Right forelimb (tissue), 1 donor: ENCODE measurements at places on chromosomes 16 and 17.

- no peak for DNase-seq
Measured at GRCh38 chr16:49684696-49685095, 171.2 kb downstream of the ZNF423 start.

- DNase-seq, result peak; percentile 23
Measured at GRCh38 chr16:56238188-56238587, 46.9 kb downstream of the GNAO1 start.

DNA sequence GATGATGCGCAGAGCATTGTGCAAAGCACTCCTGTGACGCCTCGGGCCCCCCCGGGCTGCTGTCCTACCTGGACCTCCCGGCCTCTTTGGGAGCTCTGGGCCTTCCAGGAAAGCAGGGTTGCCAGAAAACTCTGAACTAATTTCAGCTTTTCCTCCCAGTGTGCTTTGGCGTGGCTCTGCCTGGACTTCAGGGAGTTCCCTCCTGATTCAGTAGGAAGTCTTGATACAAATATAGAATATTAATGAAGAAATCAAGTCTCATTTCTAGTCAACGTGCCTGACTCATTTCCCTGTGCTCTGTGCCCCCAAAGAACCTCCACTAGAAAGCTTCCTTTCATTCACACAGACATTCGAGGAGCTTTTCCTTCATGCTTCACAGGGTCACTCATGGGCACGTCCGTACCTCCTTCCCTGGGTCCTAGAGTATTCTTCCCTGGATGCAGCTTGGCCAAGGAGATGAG is 84.0 kb upstream of the NOL11 start:
- DNase-seq, result no peak

DNA sequence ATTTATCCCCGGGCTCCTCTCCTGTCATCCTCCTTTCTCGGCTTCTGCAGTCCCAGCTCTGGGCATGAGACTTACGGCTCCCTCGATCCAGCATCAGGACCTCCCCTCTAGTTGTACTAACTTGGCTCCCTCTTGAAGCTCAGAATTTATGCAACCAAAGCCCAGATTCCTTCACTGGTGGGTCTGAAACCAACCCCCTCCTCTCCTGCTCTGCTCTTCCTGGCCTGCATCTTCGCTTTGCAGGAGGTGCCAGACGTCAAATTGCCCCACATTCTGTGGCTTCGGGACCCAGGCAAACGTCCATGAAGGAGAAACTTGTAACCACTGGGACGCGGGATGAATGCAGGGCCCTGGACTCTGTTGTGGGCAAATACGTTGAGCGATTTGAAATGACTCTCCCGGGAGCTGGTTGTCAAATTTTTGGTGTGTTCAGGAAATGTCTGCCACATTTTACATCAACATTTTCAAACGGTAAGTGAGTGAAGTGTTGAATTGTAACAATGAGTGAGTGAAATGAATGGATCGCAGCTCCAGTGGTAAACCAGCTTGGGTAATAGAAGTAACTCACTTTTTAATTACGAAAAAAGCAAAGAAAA is 29.3 kb upstream of the ELAC2 start:
- DNase-seq, result no peak

DNA sequence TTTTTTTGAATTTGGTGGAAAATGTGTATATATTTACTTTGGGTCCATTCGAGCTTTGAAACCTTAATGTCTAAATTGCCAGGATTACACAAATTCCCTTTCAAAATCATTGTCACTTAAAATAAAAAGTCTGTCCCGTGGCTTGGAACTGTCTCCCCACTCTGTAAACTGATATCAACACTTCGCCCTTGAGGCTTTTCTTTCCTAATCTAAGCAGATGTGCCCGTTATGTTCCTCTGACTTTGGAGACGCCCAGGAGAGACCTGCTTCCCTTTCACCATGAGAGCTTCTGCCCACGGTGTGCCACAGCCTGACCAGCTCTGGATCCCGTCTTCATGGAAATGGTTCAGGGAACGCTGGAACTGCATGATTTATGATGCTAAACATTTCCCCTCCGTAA is 151.3 kb downstream of the C16orf95 start:
- no peak for DNase-seq

- no peak for DNase-seq
Measured at GRCh38 chr17:29197516-29198272, 17.5 kb upstream of the MYO18A start.

- DNase-seq, result no peak
Measured at GRCh38 chr17:67679721-67680120, 38.0 kb upstream of the NOL11 start.

DNA sequence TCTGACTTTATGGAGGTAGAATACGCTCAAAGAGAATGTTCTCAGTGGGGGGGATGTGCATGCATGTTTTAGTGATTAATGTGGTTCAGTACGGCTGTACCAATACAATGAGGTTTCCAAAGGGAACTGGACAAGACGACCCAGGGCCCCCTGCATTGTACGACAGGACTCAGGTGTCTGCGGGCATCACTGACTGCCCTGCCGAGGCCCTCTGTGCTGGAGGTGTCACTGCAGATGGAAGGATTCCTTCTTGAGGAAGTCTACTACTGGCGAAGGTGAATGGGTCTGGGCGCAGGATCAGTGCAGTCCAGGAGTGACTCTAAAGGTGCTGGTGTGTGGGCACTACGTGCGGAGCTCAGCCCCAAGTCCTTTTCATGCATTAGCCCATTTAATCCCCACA is 3.5 kb upstream of the LGALS9 start:
- no peak for DNase-seq

- no peak for DNase-seq
Measured at GRCh38 chr17:48970224-48970623, 1.8 kb upstream of the GIP start.

GRCh38 chr17:80604670-80605010 is 60.0 kb downstream of the RPTOR start:
- no peak for DNase-seq

GRCh38 chr16:87390641-87391323 is 1.4 kb upstream of the MAP1LC3B start:
- no peak for DNase-seq

DNA sequence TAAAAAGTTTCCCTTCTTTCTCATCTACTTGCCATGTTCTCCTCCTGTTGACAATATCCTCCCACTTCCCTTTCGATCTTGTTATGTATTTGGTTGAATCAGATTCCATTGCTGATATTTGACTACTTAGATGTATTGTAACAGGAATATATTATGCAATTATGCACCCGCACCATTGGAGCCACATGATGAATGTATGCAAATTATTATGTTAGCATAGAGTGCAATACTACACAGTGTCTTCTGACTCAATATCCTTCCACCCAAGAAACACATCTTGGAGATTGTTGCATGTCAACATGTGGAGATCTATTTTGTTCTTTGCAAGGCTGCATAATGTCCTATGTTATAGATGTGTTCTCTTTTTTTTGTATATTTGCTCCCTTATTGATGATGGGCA is 219.2 kb upstream of the RBFOX1 start:
- DNase-seq, result no peak

DNA sequence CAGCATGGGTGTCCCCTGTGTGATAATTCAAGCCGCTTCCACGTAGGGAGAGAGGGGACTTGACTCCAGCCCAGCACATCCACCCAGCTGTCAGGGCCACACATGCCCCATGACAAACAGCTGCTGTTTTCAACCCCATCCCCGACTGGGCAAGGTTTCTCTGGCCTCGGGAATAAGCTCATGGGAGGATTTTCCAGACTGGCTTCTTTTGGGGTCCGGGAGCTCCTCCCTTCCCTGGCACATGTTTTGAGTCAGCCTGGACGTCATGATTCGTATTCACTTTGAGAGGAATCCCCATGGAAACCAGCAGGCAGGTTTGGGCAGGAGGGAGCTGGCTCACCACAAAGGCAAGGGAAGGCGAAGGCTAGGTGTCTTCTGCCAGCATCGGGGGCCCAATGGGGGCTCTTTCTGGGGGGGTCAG is 156.4 kb downstream of the CMIP start:
- peak; percentile 63 for DNase-seq

- no peak for DNase-seq
Measured at GRCh38 chr16:57377080-57377841, 5.0 kb downstream of the CX3CL1 start.

GRCh38 chr17:8068736-8069586 is 18.6 kb downstream of the ALOX12B start:
- DNase-seq, result no peak

GRCh38 chr17:81813861-81814683 is 10.1 kb downstream of the GCGR start:
- no peak for DNase-seq

GRCh38 chr16:166375-167121 is 770 bp downstream of the HBM start:
- no peak for DNase-seq

- DNase-seq, result no peak
Measured at GRCh38 chr17:68775318-68775717, 174.2 kb upstream of the FAM20A start.

GRCh38 chr17:68853439-68853838 is 101.8 kb downstream of the ABCA8 start:
- DNase-seq, result no peak

DNA sequence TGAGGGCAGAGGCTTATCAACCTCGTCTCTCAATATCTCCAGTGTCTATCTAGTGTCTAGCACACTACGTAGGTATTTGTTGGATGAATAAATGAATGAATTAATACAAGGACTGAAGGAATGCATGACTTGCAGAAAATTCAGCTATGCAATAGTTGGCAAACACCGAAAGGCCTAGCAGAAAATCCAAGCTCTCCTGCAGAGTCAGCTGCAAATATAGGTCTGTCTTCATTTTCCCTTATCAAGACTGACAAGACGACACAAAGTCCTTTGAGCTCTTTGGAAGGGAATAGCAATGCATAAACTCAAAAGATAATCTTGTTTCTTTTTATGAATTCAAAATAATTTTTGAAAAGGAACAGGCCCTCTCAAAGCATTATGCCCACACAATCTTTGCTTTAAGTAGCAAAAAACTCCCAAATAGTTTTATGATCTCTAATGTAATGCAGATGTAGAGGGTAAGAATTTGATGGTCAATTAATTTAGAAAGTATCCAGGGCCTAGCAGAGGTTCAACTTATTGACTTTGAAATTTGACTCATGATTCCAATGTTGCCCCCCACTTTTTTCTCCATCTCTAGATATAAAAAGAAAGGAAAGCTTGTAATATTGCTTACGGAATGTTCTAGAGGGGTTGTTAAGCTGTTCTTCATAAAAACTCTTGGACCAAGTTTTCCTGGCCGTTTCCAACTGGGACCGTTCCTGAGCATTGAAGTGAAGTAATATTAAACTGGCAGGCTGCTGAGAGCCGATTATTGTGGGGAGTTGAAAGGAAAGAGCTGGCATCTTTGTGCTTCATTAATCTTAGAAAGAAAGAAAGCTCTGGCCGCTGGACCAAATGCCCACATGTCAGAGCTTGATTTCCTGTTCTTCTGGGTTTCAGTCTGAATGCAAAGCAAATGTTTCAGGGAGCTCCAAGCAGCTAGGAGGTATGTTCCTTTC is 227.3 kb downstream of the HS3ST3A1 start:
- DNase-seq, result no peak

GRCh38 chr17:14779241-14779640 is 478.4 kb downstream of the HS3ST3B1 start:
- DNase-seq, result no peak

- DNase-seq, result peak; percentile 24
Measured at GRCh38 chr17:16938496-16939207, 33.3 kb downstream of the TNFRSF13B start.

- DNase-seq, result no peak
Measured at GRCh38 chr16:2482249-2482648, 7.3 kb downstream of the TBC1D24 start.

DNA sequence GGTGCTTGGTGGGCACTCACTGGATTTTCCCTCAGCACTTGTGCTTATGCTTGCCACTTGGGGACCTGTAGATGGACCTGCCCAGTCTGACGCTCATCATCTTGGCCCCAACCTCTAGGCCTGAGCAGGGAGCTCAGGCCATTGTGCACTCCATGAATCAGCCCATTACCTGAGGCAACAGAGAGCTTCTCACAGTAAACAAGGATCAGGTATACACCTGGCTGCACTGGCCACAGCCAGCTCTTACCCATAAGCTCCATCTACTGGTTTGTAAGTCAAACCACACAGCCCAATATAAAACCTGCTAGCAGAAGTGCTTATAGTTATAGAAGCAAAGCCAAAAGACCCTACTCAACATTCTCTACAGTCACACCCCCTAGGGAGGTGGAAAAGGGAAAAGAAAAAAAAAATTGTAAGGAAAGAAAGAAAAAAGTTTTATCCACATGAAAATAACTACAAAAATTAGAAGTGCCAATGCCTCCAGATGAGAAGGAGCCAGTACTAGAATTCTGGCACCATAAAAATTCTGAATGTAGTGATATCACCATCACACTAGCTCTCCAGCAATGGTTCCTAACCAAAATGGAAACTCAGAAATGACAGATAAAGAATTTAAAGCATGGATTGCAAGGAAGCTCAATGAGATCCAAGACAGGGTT is 87.8 kb upstream of the CDH5 start:
- DNase-seq, result no peak

DNA sequence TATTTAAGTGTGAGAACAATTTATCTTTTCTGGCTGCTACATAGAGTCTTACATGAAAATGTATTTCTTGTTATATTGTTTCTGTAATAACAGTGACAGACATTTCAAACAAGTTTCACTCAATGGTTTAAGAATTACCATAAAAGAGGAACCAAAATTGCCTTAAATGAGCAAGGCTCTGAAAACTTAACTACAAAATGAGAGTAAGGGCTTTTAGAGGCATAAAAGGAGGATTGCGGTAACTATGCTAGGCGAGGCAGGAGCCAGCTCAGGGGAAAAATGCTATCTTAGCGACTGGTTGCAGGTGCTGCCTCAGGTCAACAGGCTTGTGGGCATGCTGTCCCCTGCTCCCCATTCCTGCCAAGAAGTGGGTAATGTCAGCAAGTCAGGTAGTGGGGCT is 81.7 kb upstream of the MSI2 start:
- no peak for DNase-seq

DNA sequence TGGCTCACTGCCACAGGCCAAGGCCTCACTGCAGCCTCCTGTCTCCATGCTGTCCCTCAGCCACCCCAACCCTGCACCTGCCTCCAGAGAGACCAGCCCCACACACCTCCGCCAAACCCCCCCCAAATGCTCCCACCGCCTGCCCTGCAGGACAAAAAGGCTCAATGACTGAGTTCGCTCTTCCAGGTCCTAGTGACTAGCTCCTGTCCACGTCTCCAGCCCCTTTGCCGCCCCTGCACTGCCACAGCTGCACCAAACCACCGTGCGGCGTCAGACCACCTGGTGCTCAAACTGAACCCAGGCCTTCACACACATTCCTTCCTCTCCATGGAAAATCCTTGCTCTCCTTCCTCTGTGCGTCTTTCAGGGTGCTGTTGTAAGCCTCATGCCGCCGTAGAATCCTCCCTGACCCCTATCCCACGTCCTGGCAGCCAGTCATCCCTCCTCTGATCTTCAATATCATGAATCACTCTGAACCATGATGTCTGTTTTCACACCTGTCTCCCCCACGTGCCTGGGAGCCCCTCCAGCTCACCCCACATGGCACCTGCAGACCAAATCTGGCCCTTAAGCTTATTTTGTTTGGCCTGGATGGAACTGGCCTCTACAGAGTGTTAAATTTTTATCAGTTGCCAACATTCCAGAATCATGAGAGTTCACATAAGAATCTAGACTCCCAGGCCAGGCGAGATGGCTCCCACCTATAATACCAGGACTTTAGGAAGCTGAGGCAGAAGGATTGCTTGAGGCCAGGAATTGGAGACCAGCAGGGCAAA is 4.3 kb upstream of the GSG1L start:
- DNase-seq, result no peak
